Stimulated activated CD8-positive, alpha-beta memory T cell treated with anti-CD3 and anti-CD28 coated beads, Interleukin-4, amount 100 ng/mL, for 4 hours (primary cell): ENCODE measurements at places on chromosomes 11 and 22.

- DNase-seq = no peak
Observed at GRCh38 chr22:20448630-20449029, 11.0 kb upstream of the SCARF2 start.

DNA sequence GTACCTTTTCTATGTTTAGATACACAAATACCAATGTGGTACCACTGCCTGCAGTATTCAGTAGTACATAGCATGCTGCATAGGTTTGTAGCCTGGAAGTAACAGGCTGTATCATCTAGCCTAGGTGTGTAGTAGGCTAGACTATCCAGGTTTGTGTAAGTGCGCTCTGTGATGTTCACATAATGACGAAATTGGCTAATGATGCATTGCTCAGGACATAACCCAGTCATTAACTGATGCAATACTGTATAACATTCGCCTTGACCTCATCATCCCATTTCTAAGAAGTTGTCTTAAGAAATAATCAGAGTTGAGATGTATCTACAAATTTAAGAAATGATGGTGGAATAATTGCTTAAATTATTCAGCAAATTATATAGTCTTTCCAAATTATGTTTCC lies 116.0 kb upstream of the TIMP3 start:
- DNase-seq = no peak

DNA sequence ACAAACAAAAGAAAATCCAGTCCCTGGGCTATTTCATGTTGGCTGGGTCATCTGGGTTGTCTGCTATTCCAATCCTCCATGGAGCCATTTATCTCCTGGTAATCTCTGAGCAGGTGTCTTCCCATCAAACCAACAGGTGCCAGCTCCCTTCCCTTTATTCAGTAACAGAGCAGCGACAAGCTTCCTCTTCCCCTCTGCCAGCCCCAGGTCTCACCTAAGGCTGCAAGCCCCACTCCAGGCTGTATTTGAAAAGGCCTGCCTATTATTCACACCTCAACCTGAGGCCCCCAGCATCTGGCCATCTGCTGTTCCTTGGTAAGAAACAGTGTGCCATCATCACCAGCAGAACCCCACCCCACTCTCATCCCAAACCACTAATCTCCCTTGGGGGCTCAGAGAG lies 436.2 kb downstream of the BUD13 start:
- no peak for DNase-seq

GRCh38 chr11:11884774-11885481 lies 43.2 kb downstream of the USP47 start:
- DNase-seq = no peak

- DNase-seq = no peak
Observed at GRCh38 chr11:94295534-94295933, 8.8 kb upstream of the IZUMO1R start.

GRCh38 chr11:13681446-13681845 lies 13.0 kb downstream of the FAR1 start:
- DNase-seq = no peak

- DNase-seq = no peak
Observed at GRCh38 chr11:57167125-57167846, 14.5 kb upstream of the LRRC55 start.

GRCh38 chr11:119377961-119378667 lies 3.4 kb downstream of the USP2 start:
- no peak for DNase-seq

DNA sequence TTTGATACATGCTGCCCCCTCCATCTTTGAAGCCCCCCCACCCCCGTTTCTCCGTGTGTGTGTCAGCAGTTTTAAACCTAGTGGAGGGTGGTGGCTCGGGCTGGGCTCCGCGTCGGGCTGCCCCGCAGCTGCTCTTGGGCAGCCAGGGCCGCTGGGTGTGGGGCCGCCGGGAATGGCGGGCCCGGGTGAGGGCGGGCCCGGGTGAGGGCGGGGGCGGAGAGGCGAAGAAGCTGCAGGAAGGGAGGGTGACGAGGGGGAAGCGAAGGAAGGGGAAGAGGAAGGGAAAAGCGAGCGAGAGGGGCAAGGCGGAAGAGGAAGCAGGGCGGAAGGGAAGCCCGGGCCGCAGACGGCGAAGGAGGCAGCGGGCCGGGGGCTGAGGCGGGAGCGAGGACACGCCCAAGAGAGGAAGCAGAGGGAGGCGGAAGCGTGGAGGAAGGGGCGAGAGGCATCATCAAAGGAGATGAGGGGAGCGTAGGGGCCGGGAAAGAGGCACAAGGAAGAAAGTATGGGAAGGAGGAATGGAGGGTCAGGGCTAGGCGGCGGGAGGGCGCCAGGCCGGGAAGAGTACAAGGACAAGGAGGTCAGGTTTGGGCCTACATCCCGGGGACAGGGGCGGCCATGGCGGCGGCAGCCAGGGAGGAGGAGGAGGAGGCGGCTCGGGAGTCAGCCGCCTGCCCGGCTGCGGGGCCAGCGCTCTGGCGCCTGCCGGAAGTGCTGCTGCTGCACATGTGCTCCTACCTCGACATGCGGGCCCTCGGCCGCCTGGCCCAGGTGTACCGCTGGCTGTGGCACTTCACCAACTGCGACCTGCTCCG lies 82.4 kb downstream of the BCR start:
- DNase-seq = no peak

DNA sequence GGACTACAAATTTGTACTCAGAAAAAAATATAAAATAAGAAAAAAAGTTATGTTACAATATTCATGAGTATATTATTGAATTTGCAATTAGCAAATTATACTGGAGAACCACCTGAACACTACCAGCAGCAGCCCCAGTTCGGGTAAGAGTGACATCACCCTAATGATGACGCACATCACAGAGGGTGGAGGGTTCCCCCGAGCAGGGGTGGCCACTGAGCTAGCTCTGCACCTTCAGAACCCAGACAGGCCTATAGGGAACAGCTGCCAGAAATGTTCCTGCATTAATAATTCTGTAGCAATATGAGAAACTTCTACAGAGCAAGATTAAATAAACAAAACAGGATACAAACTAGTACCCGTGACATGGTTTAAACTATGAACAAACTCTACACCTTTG lies 17.5 kb upstream of the ARAP1 start:
- no peak for DNase-seq

GRCh38 chr11:10310301-10310841 lies 5.5 kb downstream of the ADM start:
- DNase-seq = no peak

DNA sequence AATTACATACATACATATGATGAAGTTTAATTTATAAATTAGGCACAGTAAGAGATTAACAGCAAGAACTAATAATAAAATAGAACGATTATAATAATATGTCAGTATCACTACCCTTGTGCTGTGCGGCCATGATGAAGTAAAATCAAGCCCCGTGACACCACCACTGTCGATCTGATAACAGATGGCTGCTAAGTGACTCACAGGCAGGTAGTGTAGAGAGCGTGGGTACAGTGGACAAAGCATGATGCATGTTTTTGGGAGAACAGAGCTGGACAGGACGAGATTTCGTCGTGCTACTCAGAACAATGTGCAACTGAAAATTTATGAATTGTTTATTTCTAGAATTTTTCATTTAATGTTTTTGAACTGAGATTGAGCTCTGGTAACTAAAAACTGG lies 108.4 kb upstream of the TIMP3 start:
- no peak for DNase-seq

DNA sequence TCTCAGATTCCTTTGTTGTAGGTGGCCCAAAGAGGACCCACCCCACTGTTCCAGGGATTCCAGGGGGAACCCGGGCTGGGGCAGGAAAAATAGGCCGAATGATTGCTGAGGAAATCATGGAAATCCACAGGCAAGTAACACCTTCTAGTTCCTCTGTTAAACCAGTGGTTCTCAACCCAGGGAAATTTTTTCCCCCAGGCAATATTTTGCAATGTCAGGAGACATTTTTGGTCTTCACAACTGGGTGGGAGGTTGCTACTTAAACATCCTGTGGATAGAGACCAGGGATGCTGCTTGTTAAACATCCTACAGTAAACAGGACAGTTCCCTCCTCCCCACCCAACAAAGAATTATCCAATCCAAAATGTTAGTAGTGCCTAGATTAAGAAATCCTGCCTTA lies 84.7 kb downstream of the BTBD10 start:
- DNase-seq = no peak

GRCh38 chr11:86955361-86956120 lies at the start of gene FZD4:
Gene FZD4, minus strand, starts transcription at chr11:86955395. Its CDS starts 310 bp downstream, at chr11:86955085.
- no peak for DNase-seq

GRCh38 chr11:76629853-76630599 lies 40.5 kb downstream of the LRRC32 start:
- DNase-seq = no peak
